ENCODE measurements at places on chromosomes 13 and 19.

GRCh38 chr13:27281420-27281819, 10.8 kb downstream of the RASL11A start:
- DNase-seq, result no peak

DNA sequence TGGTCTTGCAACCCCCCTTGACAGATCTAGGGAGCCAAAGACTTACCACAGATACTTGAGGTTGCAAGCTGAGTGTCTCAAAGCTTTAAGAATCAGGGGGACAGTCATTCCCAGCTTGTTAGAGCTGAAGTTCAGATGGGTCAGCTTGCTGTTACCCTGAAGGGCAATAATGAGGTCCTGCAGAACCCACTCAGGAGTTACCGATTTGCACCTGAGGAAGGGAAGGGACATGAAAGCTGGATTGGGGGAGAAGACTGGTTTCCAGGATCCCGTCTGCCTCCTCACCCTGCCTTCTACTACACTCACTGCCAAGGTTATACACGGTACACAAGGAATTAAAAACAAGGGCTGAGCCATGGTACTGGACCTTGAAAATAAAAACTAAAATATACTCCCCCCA, 24.4 kb downstream of the NLRP13 start:
- no peak for DNase-seq

DNA sequence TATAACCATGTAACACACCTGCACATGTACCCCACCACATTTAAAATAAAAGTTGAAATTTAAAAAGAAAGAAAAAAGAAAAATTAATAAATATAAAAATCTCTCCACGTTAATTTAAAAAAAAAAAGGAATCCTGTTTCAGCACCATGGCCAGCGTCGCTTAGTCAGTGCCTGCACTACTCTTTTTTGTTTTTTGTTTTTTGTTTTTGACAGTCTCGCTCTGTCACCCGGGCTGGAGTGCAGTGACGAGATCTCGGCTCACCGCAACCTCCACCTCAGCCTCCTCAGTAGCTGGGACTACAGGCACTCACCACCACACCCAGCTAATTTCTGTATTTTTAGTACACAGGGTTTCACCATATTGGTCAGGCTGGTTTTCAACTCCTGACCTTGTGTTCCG, 835.9 kb downstream of the UQCRFS1 start:
- no peak for DNase-seq

DNA sequence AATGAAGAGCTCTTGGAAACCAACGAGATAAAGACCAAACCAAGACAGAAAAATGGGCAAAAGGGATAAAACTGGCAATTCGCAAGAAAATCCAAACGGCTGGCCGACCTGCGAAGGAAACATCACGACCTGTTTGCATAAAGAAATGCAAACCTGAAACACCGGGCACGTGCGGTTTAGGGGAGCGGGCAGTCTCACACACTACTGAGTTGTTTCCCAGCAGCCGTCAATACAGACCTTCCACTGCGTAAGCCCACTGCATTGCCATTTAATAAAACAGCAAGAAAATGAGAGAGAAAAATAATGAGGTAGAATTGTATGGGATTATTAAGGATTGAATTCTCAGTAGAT, 642 bp upstream of the PEG3 start:
- DNase-seq, result no peak

GRCh38 chr13:27347211-27347772, 76.7 kb downstream of the RASL11A start:
- DNase-seq, result no peak
